ENCODE measurements at places on chromosomes 11 and 22. TPM values are rescaled to one million over a fixed set of nuclear protein-coding genes. Genes with fewer than 3 reads are reported as not detected.

The TCIRG1 gene
- total RNA-seq: 173 TPM

The SLC22A8 gene
- total RNA-seq: not detected

GRCh38 chr22:20282901-20283673, 15.0 kb upstream of the RTN4R start:
- no peak for DNase-seq

- peak; percentile 83 for DNase-seq
These were observed 3.6 kb downstream of the FIBP start for GRCh38 chr11:65884716-65885092.

DNA sequence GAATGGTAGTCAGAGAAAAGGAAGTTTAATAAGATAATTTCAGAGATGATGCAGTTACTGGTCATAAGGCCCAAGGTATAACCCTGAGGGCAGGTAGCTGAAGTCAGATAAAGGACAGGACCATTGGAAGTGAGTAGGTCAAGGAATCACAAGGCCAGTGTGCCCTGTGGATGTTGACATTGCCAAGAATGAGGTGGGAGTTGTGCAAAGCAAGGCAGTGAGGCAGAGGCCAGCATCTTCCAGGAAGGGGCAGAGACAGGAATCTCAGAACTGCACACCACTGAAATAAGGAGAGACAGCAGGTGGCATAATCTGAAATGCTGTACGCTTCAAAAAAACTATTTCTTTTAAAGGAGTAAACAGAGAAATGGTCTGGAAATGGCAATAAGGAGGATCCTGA, 61.4 kb downstream of the ABTB2 start:
- no peak for DNase-seq
